Erythroblast (primary cell): ENCODE measurements at places on chromosomes 2 and 18.
A peak's percentile ranks its signal among the peaks of the same experiment; 100 is the strongest.

- DNase-seq = no peak
Measured at GRCh38 chr2:172655091-172655837, 80.4 kb upstream of the RAPGEF4 start.

GRCh38 chr2:147642765-147643164 is 202.1 kb upstream of the ACVR2A start:
- DNase-seq = no peak

- no peak for DNase-seq
Measured at GRCh38 chr18:60500960-60501359, 128.4 kb upstream of the MC4R start.

- DNase-seq = no peak
Measured at GRCh38 chr18:13716916-13717315, 9.4 kb downstream of the FAM210A start.

GRCh38 chr2:70516596-70516995 is 37.0 kb downstream of the TGFA start:
- no peak for DNase-seq

DNA sequence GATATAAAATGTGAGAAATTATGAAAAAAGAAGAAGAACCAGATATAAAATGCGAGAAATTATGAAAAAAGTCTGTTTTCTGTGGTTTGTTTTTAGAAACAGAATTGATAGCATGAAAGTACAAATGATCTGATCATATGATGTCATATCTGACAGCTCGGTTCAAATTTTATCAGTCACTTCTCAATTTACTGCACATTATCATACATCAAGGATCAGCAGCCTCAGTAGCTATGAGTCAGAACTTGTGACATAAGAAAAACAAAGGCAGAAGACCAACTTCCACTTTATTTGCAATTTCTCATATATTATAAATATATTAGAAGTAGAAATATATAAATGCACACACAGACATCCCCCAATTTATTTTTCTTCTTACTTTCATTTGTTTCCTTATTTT is 634.0 kb downstream of the LRP1B start:
- DNase-seq = peak; percentile 31

DNA sequence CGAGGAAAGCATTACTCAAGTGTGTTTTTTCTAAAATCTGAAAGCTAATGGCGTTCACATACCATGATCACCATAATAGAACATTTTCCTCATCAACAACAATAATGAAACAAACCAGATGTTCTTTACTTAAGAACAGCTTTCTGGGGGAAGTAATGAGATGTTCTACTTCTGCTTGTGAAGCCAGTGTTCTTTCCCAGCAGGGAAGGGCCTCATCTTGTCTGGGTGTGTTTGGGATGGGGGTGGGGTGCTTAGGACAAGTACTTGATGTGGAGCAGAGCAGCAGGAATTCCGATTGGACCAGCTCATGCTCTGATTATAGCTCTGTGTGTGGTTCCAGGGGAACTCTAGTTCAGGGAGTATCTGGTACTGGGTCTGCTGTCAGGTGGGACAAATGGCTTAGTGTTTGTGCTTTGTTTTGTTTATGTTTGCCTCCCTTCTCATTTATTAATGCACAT is 163.0 kb upstream of the NOSTRIN start:
- no peak for DNase-seq

- peak; percentile 53 for DNase-seq
Measured at GRCh38 chr18:79211844-79212243, 142.7 kb downstream of the ATP9B start.

DNA sequence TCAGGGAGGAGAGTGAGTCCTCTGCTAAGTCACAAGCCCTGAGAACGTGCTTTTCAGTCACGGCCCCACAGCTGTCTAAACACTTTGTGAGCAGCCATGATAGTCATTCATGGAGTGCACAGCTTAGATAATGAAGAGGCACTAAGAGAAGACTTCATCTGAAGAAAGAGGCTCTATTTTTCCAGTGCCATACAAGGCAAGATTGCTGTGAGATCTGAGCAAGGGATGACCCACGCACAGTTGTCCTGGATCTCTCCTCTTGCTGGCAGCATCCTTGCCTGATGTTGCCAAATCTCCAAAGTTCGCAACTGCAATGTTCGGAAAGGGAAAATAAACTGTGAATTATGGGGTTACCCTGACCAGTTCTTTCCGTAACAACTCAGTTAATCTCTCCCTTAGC is 418.7 kb downstream of the MEIS1 start:
- no peak for DNase-seq

DNA sequence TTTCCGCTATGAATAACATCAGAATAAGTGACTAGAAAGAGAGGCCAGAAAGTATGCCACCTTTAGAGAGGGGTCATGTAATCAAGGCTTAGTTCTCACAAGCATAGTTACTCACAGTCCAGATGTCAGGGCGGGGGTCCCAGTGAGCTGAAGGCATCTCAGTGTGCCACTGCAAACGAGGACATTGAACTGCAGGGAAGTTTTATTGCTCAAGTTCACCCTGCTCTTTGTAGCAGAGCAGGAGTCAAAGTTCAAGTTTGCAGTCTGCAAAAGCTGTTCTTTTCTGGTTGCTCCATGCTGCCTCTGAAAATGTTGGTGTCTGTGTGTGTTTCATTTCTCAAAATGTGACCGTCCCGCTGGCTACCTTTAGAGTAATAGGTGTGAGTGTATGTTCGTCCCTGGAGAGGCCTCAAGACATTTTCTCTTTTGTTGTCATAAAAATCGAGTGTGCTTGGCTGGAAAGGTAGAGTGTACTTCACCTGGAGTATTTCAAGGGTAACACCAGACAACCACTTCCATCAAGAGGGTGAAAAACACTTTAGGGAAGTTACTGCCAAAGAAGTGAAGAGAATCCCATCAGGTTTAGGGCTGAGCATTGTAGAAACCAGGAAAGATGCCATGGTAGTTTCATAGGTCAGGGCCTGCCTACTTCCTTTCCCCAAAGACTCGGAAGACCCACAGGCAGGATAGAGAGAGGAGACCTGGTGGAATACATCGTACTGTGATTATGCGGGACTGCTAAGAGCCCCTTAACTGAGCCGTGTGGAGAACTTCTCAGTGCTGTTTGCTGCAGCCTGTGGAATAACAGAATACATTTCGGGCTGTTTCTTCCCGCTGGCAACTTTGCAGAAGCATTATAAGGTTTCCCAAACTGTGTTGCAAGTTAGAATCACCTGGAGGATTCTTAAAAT is 89.9 kb downstream of the LYPD6 start:
- DNase-seq = no peak

GRCh38 chr18:77006305-77007175 is 126.0 kb downstream of the MBP start:
- no peak for DNase-seq

GRCh38 chr2:197183355-197183754 is 127.2 kb downstream of the ANKRD44 start:
- DNase-seq = no peak

- no peak for DNase-seq
Measured at GRCh38 chr2:162344617-162344950, 652 bp downstream of the GCA start.

DNA sequence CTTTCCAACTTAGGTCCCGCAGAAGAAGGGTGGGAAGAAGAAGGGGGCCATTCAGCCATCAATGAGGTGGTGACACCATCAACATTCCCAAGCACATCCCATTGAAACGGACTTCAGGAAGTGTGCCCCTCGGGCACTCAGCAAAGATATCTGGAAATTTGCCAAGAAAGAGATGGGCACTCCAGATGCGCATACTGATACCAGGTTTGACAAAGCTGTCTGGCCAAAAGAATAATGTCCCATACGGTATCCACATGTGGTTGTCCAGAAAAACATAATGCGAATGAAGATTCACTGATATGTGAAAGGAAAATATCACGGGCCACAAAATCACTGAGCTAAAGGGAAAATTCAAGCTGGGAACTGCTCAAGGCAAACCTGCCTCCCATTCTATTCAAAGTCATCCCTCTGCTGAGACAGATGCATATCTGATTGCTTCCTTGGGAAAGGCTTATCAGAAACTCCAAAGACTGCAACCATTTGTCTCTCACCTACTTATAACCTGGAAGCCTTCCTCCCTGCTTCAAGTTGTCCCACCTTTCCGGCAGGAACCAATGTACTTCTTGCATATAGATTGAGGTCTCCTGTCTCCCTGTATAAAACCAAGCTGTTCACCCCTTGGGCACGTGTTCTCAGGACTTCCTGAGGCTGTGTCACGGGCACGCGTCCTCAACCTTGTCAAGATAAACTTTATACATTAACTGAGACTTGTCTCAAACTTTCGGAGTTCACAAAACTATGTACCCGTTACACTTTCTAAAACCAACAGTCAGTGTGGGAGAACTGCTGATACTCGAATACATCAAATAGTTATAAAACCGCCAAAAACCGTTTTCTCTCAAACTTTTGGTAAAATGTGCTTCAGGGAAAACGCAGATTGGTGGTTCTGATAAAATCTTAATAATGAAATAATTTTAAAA is 1.3 kb upstream of the PDK1 start:
- DNase-seq = peak; percentile 45

DNA sequence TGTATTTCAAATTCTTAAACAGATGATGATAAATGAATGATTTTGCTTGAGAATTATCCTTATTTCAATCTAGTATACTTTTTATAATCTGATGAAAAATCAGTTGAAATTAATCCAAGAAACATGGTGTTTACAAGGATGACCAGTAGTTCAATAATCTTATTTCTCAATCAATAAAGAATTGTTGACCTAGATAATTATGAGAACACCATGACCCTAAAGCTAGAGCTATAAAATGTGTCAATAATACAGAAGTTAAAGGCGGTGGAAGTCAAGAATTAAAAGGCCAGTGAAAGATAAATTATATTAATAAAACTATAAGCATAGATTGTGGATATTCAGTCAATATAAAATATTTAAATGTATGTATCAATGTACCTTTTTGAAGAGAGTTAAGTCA is 667.4 kb upstream of the GCFC2 start:
- no peak for DNase-seq

DNA sequence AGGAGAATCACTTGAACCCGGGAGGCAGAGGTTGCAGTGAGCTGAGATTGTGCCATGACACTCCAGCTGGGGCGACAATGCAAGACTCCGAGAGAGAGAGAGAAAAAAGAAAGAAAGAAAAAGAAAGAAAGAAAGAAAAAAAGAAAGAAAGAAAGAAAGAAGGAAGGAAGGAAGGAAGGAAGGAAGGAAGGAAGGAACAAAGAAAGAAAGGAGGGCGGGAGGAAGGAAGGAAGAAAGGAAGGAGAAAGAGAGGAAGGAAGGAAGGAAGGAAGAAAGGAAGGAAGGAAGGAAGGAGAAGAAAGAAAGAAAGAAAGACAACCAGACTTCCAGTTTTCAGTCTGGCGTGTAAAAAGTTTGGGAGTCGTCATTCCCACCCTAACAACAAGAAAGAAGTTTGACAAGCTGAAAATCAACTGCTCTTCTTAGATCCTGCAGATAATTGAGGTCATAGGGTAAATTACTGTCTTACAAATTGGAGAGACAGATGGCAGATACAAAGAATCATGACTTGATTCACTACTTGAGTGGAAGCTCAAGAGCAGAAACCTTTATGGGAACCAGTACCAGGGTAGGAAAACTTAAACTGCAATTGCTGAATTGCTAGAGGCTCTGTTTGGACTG is 15.1 kb upstream of the CYP27C1 start:
- DNase-seq = no peak

DNA sequence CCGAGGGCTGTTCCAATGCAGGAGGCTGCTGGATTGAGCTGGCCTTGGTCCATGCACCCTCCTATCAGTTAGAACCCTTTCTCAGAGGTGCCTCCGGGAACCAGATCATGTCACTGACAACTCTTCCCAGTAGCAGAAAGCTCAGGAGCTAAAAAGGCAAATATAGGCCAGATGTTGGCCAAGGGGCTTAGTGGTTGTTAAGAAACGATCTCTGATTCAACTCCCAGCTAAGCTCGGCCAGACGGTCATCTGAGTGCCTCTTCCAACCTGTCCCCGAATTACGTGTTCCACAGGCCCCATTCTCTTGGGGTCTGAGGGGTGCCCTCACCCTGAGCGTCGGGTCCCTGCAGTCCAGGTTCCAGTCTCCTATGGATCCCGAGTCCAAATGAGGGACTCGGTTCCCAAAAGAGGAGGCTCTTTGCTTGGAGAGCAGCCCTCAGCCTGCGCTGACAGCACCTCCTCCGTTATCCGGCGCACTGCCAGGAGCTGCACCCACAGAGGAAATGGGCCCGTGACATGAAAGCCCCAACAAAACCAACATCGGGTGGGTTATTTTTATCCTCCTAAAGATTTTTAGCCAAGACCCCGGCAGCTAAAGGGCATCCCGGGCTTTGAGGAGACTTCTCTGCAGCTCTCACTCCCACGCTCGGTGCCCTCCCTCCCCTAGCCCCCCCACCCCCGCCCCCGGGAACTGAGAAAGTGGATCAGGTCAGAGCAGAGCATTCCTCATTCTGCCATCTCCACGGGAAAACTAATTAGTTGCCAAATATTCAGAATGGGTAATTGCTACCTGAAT is 106.6 kb upstream of the ID2 start:
- no peak for DNase-seq

DNA sequence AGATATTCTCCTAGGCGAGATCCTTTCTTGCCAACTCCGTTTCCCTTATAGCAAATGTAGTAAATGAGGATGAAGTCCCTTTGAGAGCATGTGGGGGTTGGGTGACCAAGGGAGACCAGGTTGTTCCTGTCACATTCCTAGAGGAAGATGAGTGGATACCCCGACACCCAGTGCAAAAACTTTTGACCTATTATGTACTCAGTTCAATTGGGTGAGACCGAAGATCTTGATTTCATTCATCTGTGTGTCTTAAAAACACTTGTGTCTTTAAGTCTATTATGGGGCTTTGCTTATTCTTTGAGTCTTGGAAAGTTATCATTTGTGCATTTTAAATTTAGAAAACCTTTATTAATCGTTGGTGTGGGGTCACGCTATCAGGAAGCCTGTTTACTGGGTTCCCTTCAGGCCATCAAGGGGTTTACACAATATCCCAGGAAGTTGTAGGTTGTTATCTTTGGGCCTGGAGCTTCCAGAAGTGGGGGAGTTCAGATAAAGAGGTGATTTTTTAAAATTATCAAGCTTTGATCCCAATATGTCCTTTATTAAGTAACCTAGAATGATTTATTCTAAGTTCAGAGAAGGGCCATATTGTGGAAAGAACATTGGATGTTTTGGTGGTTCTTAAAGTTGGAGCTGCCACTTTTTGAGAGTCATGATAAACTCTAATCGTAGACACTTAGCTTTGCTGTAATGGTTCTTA is 2.8 kb downstream of the RHOB start:
- no peak for DNase-seq
